ENCODE measurements at places on chromosomes 4 and X.

DNA sequence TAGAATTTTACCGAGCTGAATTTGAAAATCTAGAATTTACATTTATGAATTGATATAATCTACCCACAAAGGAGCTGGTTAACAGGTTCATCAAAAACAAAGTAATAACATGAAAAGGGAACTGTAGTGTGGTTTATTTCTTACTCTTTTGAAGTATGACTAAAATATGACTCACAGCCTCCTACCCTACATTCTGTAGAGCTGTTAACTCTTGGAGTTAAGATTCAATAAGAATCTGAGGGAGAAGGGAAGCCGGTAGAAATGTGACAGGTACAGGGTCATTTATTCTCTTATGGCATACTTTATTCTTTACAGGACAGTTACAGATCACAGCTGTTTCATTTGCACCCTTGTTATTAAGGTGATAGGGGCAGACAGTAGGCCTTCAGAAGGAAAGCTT is 132.2 kb upstream of the FAM47B start:
- no peak for DNase-seq

DNA sequence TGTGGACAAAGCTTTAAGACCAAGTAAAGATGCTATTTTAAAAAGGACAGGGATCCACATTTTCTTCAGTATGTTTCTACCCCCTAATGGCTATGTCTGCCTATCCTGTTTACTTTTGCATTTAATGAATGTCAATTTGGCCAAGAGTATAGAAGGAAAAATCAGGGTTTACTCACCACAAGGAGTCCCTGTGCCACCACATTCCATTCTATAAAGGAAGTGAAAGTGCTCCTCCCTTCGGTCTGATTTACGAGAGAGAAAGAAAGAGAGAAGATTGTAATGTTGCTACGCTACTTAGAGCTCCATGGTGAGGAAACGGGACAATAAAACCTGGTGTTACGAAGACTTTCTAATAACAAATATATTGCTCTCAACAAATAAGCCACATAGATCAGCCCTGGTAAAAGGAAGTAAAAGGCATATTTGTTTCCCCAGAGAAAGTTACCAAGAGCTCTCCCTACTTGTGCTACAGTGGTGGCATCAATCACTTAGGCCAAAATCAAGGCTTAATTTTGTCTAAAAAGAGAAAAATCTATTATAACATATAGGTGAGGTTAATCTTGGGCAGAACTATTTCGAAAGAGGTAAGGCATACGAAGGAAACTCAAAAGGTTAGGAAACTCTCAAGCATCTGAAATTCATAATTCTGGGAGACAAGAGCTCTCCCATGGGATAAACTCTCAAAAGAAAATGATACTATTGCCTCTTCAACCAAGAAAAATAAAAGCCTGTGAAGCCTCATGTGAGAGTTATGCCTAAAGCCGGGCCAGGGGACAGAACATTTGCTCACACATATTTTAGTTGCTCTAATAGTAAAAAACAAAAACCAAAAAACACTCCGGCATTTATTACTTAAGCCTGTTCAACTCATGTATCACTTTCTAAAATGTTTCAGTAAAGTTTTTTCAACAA is 29.5 kb downstream of the TAPT1 start:
- no peak for DNase-seq

- DNase-seq, result no peak
Measured at GRCh38 chrX:97766501-97767095, 882.9 kb downstream of the RPA4 start.

DNA sequence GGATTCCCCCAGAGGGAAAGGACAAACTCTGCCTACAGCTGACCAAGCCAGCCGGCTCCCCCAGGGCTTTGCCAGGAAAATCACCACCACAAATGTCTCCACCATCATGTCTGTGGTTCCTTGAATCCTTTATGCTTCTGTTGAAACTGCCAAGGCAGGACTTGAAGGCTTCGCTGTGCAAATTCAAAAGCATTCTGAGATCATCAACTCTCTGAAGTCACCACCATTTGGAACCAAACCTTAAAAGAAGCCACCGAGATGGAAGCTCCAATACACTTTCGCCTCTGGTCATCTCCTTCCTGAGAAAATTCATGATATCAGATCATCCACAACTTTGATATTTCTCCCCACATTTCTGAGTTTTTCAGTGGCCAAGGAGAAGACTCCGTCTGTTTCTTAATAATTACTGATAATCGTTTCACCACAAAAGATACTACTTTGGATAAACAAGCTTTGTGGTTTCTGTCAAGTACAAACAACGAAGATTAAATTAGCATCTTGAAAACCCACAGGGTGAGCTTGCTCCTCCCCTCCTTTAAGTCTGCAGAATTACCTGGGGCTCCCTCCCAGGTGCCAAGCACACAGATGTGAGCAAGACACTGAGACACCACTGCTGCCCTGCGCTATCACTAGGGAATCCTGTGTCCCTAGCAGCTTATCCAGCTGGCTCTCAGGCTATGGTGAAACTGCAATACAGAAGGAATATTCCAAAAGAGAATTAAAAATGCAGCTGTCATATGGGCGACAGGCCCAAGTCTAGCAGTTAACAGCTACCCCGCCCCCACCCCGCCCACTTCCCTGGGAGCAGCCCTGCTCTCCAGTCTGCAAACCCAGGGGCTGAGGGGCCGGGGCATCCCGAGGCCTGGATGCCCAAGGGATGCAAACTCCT is 125.0 kb upstream of the TBL1X start:
- peak; percentile 56 for DNase-seq

All from CD8-positive, alpha-beta memory T cell (primary cell).